ENCODE measurements at places on chromosomes 5 and 9.

DNA sequence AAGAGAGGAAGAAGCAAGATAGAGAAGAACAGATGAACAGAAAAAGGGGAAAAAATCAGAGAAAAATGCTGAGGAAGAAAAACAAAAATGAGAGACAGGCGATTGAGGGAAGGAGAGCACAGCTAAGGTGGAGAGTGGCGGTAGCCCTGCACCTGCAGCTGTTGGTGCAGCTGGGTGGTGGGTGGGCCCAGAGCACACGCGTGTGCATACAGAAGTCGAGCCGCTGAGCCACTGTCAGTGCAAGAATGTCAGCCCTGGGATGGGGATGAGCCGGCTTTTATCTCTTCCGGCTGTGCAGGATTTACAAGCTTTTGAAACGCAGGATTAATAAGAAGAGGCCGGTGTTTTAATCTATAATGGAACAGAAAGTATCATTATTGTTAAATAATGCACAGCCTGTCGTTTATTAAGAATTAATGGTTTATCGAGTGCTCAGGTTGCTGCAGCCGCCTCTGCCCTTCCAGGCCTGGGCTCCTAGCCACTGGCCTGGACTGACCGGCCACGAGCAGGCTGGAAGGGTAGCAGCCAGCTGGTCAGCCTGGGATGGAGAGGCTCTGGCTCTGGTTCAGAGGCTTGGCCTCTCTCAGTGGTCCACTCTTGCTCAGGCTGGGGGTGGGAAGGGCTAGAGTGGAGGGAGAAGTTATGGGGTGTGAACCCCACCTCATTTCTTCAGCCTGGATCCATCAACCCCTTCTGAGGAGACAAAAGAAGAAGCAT is 68.7 kb downstream of the PCDH1 start:
- DNase-seq: no peak

DNA sequence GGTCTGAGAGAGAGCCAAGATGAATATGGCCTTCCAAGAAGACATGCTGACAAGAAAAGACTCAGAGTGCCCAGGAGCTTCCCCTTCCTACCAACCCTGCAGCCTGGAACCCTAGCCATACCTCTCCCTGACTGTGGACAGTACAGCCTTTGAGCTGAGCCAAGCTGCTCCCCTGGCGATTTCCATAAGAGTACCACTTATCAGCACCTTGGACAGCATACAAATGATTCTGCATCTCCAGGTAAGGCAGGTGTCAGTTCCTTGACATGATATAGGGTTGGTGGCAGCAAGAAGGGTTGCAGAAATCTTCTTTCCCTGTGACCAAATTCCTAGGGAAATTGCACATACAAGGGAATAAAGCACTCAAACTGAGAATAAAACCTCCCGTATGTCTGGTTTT is 58.3 kb downstream of the MFAP3 start:
- no peak for DNase-seq

DNA sequence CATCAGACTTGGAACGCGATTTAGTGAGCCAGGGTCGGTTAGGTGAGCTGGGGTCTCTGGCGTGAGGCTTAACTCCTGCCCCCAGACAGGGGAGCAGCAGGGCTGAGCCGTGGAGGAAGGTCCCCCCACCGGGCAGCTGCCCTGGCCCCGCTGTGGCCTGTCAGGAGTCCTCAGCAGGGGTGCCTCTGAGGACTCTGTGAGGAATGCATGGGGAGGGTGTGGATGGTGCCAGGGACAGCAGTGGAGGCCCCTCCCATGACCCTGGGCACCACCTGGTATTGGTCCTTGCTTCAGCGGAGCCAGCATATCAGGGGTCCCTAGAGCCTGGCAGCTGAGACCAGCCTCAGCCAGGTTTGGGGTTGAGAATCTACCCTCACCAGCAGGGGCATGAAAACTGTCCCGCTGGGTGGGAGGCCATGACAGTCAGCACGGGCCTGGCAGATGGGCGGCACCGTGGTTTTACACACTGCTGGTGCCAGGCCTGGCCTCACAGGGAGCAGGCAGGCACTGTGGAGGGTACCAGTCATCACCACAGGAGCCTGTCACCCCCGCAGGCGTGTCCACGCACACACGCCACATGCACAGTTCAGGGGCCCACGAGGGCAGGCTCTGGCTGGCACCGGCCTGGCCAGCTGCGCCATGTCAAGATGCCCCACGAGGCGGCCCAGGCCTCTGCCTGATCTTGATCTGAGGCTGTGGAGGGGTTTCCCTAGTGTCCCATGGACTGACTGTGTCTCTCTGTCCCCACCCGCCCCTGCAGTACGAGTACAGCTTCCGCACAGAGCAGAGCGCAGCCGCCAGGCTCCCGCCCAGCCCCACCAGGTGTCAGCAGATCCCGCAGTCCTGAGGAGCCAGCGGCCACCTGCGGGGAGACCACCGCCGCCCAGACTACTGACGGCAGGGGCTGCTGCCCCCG is 111.1 kb upstream of the LMX1B start:
- no peak for DNase-seq

DNA sequence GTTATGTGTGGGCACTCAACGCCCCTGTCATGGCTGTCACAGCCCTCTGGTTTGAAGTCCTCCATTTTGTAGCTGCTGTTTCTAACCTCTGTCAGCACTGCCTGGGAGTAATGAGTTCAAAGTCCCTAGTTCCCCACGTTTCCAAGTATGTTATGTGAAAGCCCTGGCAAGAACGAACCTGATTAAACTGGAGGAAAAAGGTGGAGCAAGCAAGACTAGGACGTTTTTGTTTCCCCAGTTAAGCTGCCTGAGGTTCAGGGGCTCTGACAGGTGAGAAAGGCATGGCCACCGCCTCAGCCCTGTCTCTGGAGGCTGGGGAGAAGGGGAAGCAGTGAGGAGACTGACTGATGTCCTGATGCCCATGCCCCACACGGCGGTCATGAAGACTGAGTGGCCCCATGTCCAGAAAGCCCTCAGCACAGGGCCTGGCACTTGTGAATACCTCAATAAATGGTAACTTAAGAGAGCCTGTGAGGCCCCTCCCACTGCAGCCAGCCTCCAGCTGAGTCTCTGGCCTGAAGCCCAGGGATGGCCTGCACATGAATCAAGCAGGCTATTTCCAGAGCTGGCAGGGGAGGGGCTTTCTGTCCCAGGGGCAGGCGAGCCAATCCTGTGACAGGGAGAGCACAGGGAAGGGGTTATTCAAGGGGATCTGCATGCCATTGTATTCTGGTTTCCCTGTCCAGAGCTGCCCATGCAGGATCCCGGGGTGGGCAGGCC is 61.8 kb downstream of the PFDN1 start:
- DNase-seq: peak; percentile 20
